ENCODE measurements at places on chromosomes 6 and 20. TPM values are rescaled to one million over a fixed set of nuclear protein-coding genes. Genes with fewer than 3 reads are reported as not detected.

The AIF1 gene
- 3.2 TPM for total RNA-seq

The KIAA0408 gene
- 3.1 TPM for total RNA-seq

The ARMH2 gene
- total RNA-seq = not detected

The TNNC2 gene
- 3.1 TPM for total RNA-seq

The TXLNB gene
- total RNA-seq = not detected

The ZFP57 gene
- 1.7 TPM for total RNA-seq

The CST2 gene
- total RNA-seq = not detected

Measured in H9 (cell line).